ENCODE measurements at places on chromosomes 4 and X.

- no peak for DNase-seq
Observed at GRCh38 chr4:80226094-80226493, 28.8 kb downstream of the PRDM8 start.

GRCh38 chr4:97912156-97912555 lies 231.1 kb downstream of the STPG2 start:
- DNase-seq, result no peak

GRCh38 chr4:20983763-20984575 lies 283.7 kb downstream of the PACRGL start:
- DNase-seq, result peak; percentile 16

DNA sequence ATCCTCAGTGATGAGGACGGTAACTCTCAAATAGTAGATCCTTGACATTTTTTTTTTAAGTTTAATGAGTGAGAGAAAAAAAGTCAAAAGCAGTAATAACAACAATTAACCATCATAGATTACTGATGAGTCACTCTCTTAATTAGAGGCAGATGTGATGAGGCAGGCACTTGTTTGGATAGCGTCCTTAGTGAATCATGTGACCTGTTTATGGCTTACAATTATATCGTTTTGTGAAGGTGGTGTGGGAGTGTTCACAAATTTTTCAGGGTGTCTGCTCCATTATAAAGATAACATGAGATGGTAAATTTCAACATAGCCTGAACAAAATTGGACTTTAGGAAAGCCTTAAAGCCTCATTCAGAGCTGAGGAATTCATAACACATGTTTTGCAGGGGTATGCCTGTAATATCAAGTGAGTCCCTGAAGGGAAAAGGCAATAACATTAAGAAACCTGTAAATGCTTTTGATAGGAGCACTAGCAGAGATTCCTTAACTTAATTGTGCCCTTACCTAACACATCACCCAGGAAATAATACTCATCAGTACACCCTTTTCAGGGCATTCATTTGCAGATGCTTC lies 51.9 kb upstream of the XIAP start:
- no peak for DNase-seq

DNA sequence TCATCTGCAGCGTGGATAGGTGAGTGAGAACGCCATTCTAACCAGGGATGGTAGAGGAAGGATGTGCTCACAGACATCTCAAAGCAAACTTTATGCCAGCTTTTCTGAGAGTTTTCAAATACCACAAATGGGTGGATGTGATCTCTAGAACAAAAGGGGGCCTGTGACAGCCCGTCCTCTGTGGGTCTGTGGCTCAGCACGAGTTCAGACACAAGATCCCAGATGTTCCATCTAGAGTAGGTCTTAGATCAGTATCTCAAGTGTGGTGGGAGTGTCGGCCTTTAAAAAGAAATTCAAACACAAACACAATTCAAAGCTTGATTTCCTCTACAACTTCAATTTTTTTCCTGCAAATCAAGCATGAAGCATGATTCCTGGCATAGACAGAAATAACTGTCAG lies 22.8 kb downstream of the QDPR start:
- no peak for DNase-seq

GRCh38 chrX:136045008-136045407 lies 59.8 kb downstream of the SLC9A6 start:
- DNase-seq, result no peak
